NCI-H1417 (cell line): ENCODE measurements at places on chromosomes 5 and 9.

DNA sequence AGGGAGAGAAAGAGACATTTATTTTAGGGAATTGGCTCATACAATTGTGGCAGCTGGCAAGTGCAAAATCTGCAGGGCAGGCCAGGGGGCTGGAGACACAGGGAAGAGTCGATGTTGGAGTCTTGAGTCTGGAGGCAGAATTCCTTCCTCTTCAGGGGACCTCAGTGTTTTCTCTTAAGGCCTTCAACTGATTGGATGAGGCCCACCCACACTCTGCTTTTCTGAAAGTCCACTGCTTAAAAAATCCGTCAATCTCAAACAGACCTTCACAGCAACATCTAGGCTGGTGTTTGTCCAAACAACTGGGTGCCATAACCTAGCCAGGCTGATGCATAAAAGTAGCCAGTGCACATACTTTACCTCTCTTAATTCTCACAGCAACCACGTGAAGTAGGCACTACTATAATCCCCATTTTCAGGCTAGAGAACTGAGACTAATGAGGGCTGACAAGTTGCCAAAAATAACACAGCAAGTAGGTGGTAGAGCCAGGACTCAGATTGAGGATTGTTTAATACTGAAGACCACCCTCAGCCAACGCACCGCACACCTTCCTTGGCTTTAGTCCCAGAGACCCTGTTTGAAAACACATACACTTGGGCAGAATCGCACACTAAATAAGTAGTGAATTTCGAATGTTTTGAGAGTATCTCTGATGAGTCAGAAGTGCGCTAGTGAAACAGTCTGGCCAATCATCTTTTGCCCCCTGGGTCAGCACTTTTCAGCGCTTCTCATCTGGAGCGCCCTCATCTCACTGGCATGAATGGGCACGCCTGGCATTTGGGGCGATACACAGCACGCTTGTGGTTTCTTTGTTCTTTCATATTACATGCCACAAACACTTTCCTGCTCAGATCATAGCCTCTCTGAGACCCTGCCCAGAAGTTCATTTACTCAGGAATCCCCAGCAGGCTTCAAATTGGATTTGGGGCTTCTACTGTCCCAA is 591.4 kb downstream of the CCDC171 start:
- DNase-seq: no peak

- DNase-seq: no peak
These were observed 78.2 kb downstream of the FAM114A2 start for GRCh38 chr5:153960269-153961215.

- DNase-seq: no peak
These were observed 562.6 kb downstream of the NR2F1-AS1 start for GRCh38 chr5:93018461-93018860.

DNA sequence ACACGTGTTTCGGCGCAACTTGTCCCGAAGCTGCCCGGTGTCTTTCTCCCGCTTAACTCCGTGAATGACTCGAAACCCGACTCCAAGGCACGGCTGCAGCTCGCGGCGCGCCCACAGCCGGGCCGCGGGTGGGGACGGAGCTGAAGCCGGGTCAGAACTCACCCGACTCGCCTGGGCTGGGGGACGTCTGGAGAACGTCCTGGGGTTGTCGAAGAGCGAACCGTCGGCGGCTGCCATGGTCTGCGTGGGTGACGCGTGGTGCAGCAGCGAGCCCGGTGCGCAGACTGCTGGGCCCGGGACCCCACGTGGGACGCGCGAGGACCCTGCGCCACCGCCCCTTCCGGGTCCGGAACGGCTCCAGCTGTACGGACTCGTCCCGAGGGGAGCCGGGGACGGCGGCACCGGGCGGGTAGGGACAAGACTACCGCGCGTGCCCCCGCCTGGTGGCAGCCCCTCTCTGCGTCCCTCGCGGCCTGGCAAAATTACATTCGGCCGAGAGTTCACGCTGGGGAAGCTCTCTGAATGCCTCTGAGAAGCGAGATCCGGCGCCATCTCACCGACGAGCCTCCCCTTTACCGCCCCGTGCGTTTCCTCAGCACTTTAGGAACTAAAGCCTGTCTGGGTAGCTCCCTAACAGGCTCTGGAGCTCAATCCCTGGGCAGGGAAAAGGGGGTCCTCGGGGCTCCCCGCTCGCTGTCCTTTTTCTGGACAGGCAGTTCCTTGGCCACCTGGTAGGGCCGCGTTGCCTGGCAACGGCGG is at the start of gene DDX31:
Gene DDX31 (minus strand): TSS at position 286 of the 759 bp plus-strand sequence. CDS start 49 bp downstream, at position 237.
- DNase-seq: peak; percentile 97

GRCh38 chr5:38925154-38925925 is 79.5 kb downstream of the OSMR start:
- no peak for DNase-seq

DNA sequence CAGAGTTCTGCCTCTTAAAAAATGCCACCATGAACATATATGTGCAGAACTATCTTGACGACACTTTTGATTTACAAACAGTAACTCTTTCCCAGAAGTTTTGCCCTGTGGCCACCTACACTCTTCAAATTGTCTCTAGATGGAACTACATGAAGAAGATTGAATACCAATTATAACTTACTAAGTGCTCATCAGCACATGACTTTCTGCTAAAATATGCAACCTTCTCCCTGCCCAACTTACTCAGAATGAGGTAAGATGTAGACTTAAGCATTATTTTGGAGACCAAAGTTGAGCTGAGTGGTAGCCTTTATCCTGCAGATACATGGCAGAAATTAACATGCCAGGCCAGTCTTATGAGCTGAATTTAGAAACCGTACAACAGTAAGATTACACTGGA is 105.4 kb downstream of the SEMA5A start:
- no peak for DNase-seq

DNA sequence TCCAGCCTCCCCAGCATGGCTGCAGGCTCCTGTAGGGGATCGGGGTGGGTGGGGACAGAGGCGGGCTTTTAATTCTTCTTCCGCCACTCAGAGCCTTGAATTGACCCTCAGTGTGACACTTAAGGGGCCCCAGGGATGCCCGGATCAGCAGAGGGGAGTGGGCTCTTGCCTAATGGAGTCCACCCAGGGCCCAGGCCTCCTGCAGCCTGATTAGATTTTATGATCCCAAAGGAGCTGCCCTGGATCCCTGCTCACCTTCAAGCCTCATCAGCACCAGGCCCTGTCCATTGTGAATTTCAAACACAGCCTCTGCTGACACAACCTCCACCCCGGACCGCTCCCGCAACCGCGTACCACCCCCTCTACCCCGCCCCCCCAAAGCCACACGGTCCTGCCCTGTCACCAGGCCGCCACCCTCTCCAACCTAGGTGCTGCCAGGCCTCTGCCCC is 214.1 kb upstream of the IER5L start:
- DNase-seq: no peak

- DNase-seq: no peak
These were observed 31.2 kb downstream of the HMGCS1 start for GRCh38 chr5:43281840-43282658.

DNA sequence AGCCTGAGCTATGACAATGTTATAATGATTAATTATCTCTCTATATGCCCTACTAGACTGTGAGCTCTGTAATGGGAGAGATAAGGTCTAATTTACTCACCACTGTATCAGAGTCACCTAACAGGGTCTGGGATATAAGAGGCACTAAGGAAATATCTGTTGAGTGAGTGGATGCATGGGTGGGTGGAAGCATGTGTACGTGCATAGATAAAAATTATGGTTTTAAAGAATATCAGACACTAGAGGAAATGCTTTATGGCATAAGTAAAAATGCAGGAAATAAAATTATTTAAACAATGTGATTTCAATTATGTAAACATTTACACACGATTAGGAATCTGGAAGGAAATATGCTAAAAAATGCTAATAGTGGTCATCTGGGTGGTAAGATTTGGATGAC is 137.8 kb downstream of the SPOCK1 start:
- no peak for DNase-seq

GRCh38 chr5:150540615-150541396 is 32.9 kb downstream of the NDST1 start:
- no peak for DNase-seq

DNA sequence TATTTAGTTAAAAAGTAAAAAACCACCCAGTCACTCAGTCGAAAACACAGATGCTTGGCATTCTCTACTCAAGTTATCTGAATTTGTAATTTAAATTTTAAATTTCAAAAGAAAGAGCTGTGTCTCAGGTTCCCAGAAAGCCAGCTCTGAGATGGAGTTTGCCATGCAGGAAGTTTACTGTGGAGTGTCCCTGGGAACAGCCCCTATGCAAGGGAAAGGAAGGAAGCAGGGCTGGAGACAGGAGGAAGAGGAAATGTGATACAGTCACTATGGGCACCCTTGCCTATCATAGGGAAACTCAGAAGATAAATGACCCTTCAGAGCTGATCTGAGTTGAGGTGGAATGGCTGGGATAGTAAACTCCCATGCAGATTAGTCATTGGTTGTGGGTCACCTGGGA is 408.8 kb upstream of the ACTBL2 start:
- DNase-seq: no peak

DNA sequence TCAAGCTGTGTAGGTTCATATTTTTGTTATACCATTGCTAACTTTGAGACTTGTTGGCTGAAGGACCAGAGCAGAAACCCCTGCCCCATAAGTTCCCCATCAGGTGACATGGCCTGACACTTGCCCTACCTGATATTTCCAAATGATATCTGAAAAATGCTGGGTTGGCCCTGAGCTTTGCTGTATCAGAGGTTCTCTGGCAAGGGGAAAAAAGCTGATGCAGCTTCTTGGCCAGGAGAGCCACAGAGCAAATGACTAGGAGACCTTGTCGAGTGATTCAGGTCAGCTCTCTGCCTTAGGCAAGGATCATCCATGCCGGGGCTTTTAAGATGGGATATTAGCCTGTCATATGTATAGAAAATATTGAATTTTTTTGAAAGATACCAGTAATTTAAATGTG is 2.9 kb upstream of the MEGF9 start:
- no peak for DNase-seq

DNA sequence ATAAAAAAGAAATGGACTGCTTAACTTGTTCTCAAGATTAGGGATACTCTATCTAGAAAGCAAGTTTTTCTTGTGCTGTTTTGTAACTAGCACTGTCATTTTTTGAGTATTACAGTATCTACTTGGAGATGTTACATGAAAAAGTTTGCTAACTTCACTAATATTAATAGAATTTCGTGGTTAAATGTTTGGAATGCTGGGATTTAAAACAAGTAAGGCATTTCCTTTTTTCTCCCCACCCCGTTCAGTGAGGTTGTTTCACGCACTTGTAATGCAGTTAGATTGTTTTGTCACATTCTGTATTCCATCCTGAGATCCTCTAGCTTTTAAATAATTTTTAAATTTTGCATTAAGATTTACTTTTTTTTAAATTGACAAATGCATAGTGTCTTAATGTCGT is 20.0 kb upstream of the TEK start:
- no peak for DNase-seq

GRCh38 chr5:27475063-27475462 is 436.7 kb upstream of the CDH9 start:
- no peak for DNase-seq

GRCh38 chr5:116944183-116944582 is 369.6 kb upstream of the SEMA6A start:
- no peak for DNase-seq

GRCh38 chr5:8329773-8330172 is 460.8 kb downstream of the MTRR start:
- DNase-seq: no peak

GRCh38 chr9:133589454-133590227 is 19.5 kb downstream of the FAM163B start:
- DNase-seq: no peak

- no peak for DNase-seq
These were observed at the start of gene DOK3 for GRCh38 chr5:177509381-177509951. Gene DOK3 (minus strand): TSS chr5:177509826. CDS start chr5:177509540, 286 bp downstream.

- DNase-seq: no peak
These were observed 273.7 kb downstream of the DIRAS2 start for GRCh38 chr9:90368928-90369327.

DNA sequence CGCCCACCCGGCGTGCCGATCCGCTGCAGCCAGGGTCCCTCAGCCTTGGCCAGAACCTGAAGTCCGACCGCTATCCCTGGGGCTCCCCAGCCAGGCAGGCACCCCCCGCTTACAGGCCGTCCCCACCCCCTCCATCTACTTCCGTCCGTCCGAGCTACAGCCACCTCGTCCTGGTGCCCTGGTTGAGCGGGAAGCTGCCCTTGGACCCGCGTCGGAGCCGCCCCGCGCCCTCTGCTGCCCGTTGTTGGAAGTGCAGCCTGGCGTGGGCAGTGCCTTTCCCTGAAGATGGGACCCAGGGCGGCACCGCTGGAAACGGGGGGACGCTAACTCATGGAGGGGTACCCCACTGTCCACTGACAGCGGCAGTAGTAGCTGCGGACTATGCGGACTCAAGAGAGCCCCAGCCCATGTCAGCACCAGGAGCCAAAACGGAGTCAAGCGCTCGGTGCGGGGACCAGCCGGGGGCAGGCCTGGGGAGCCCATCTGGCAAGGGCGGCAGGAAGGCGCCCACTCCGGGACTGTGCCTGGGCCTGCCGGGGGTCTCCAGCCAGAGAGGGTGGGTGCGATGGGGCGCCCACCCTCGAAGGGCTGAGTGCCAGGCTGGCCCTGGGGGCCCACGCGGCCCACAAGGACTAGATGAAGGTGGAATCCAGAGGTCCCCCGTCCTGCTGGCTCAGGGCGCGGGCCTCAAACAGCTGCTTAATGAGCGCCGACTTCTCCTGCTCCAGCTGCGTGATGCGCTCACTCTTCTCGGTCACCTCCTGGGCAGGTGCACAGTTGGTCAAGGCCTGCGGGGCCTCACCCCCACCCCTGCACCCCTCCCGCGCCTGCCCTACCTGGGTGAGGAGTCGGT is 6.1 kb downstream of the SAPCD2 start:
- peak; percentile 70 for DNase-seq

DNA sequence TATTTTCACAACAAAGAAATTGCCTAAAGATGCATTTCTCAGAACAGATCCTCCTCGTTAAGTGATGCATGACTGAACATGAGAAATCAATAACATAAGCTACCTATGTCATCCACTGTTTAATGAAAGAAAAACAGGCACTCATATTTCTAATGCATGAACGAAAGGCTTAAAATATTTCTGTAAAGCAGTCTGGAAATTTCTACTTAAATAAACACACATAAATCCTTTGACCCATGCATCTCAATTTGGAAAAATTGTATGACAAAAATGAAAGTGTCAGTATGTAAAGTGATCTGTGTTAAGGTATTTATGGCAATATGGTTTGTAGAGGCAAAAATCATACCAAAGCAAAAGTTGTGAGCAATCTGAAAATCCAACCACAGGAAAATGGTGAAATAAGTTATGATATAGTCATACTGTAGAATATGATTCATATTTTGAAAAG is 399.2 kb upstream of the GRAMD2B start:
- no peak for DNase-seq

- DNase-seq: peak; percentile 16
These were observed 170.1 kb upstream of the PITX1 start for GRCh38 chr5:135204151-135204600.

DNA sequence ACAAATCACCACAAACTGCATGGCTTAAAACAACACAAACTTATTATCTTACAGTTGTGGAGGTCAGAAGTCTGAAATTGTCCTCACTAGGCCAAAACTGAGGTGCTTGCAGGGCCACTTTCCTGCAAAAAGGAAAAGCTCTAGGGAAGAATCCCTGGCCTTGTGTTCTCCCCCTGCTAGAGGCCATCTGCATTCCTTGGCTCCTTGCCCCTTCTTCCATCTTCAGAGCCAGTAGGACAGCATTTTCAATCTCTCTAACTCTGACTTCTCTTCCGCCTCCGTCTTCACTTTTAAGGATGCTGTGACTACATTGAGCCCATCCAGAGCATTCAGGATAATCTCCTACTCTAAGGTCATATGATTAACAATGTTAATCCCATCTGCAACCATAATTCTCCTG is 236.6 kb downstream of the CDK5RAP2 start:
- no peak for DNase-seq
